ENCODE measurements at places on chromosomes 2 and 18.

DNA sequence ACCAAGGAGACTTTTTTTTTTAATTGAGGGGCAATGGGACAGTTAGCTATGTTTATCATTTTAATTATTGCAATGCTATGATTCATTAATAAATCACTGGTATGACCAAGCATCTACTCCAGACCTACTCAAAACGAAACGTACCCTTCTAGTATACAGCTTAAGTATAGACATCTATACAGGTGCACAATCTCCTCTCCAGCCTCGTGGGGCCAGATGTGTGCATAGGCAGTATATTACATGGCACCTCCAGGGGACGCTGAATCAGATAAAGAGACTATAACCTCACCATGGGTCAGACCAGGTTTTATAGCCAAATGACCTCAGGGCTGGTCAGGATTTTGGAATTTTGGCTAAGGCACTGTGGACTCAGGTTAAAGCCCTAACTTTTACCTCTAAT lies 86.6 kb downstream of the SS18 start:
- peak; percentile 3 for DNase-seq

- DNase-seq, result peak; percentile 42
Observed at GRCh38 chr2:56191617-56192016, 7.8 kb downstream of the CCDC85A start.

- DNase-seq, result no peak
Observed at GRCh38 chr2:176699098-176699497, 429.9 kb downstream of the MTX2 start.

GRCh38 chr18:41765460-41765859 lies 189.6 kb upstream of the PIK3C3 start:
- DNase-seq, result no peak

GRCh38 chr2:196431957-196432356 lies 207.6 kb upstream of the CCDC150 start:
- peak; percentile 24 for DNase-seq

GRCh38 chr18:41226186-41226585 lies 728.8 kb upstream of the PIK3C3 start:
- no peak for DNase-seq

- DNase-seq, result no peak
Observed at GRCh38 chr2:190528521-190529001, 6.0 kb downstream of the NEMP2 start.

All from RKO (cell line).